Sigmoid colon (tissue), 7 donors: ENCODE measurements at places on chromosomes 1 and 21. TPM values are rescaled to one million over a fixed set of nuclear protein-coding genes. Genes with fewer than 3 reads are reported as not detected.

Gene GPR37L1
- total RNA-seq = 0.28 TPM

Gene SHE
- 5.2 TPM for total RNA-seq

Gene SLC30A7
- total RNA-seq = 16.7 TPM

Gene SPATA45
- total RNA-seq = not detected

Gene TEDDM1
- total RNA-seq = not detected

Gene LINGO4
- not detected for total RNA-seq

Gene NBPF10
- 1.2 TPM for total RNA-seq
